ENCODE measurements at places on chromosomes 1 and 21. TPM values are rescaled to one million over a fixed set of nuclear protein-coding genes. Genes with fewer than 3 reads are reported as not detected.

DNA sequence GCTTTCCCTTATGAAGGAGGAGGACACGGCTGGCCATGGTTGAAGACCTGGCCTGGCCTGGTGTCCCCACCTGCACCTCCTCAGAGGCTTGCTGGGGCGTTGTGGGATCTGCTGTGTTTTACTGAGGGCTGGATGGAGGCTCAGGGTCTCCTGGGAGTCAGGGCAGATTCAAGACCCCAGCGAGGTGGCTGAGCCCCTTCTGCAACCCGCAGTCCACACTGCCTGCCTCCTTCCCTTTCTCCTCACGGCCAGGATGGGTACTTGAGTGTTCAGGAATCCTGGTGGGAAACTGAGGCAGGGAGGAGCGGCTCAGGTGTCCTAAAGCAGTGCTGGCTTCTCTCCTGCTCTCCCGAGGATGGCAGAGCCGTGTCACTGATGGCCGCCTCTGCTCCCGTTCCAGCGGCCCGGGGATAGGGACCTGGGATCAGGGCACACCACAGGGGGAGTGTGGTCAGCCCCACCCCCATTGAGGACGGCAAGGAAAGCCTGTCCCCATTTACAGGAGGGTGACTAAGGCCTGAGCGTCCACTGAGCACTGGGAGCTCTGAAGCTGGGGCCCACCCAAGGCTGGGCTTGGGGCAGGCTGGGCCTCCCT is 47.5 kb downstream of the TRPM2 start:
- H3K4me1 ChIP-seq = no peaks in the 10 kb centered on the region
- DNase-seq = no peak
- no peak overlapping the region for H3K4me3 ChIP-seq
- no peaks in the 10 kb centered on the region for H3K36me3 ChIP-seq
- peaks cover 13% of the 10 kb centered on the region for H3K27me3 ChIP-seq
- H3K27ac ChIP-seq = no peak overlapping the region

GRCh38 chr1:215986401-215986800 is 419.3 kb downstream of the KCTD3 start:
- H3K4me3 ChIP-seq = no peak overlapping the region
- H3K4me1 ChIP-seq = no peaks in the 10 kb centered on the region
- DNase-seq = no peak
- H3K36me3 ChIP-seq = no peaks in the 10 kb centered on the region

GRCh38 chr1:28392027-28392652 is 22.6 kb downstream of the PHACTR4 start:
- no peaks in the 10 kb centered on the region for H3K36me3 ChIP-seq
- peaks cover 4% of the 10 kb centered on the region for H3K4me1 ChIP-seq
- no peak for DNase-seq
- H3K27ac ChIP-seq = no peak overlapping the region
- H3K4me3 ChIP-seq = no peak overlapping the region

GRCh38 chr1:155184835-155185782 is 11.5 kb downstream of the TRIM46 start:
- no peak for DNase-seq
- no peaks in the 10 kb centered on the region for H3K4me1 ChIP-seq
- peaks cover 15% of the 10 kb centered on the region for H3K36me3 ChIP-seq
- H3K27ac ChIP-seq = no peak overlapping the region

GRCh38 chr1:69272684-69273083 is 295.0 kb upstream of the LRRC7 start:
- no peak for DNase-seq
- H3K27me3 ChIP-seq = no peaks in the 10 kb centered on the region
- no peaks in the 10 kb centered on the region for H3K36me3 ChIP-seq
- H3K27ac ChIP-seq = no peak overlapping the region

DNA sequence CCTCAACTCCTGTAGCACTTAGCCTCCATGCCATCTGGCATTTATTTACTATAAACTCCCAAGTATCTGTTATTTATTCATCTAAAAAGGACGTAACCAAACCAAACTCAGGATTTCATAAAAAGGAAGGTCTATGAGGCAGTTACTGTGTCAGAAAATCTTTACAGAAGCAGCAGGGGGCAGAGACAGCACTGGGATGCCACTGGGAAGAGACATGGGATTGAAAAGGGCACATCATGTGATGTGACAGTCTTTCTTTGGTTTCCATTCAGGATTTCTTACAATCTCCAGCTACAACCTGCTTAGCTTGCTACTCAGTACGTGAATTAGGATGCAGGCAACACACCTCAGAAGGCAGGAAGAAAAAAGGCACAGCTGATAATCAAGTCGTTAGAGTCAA is 31.2 kb downstream of the SPRTN start:
- no peaks in the 10 kb centered on the region for H3K27me3 ChIP-seq
- peaks cover 7% of the 10 kb centered on the region for H3K36me3 ChIP-seq
- no peaks in the 10 kb centered on the region for H3K4me1 ChIP-seq
- DNase-seq = no peak
- H3K27ac ChIP-seq = no peak overlapping the region

TRPM2 gene
- 0.15 TPM for total RNA-seq

CLCA4 gene
- not detected for total RNA-seq

CYP4A11 gene
- total RNA-seq = not detected

Data from endothelial cell (in vitro differentiated cells).